ENCODE measurements at places on chromosomes 2 and 18.
A peak's percentile ranks its signal among the peaks of the same experiment; 100 is the strongest.

GRCh38 chr2:143787674-143788073 is 658.5 kb downstream of the ARHGAP15 start:
- DNase-seq, result no peak

DNA sequence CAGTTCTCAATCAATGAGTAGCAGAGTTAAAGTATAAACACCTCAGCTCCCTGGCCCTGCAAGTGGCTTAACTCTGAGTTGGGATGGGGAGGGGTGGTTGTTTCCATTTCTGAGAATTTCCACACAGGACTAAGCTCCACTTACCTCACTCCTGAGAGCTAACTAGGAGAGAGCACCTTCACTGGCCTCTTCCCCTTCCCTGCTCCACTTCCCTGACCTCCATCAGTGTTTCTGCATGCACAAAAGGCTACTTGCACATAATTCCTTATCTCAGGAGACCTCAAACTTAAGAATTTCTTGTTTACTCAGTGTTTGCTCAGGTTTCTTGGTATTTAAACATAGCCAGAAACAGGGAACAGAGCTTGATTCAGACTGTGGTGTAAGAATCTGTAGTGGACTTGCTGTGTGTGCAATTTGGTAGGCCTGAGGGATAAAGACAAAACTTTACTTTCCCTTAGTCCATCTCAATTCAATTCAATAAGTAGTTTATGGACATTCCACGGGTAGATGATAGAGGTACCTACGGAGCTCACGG is 97.2 kb downstream of the PID1 start:
- no peak for DNase-seq

GRCh38 chr2:231161877-231162329 is 36.5 kb upstream of the ARMC9 start:
- DNase-seq, result no peak

DNA sequence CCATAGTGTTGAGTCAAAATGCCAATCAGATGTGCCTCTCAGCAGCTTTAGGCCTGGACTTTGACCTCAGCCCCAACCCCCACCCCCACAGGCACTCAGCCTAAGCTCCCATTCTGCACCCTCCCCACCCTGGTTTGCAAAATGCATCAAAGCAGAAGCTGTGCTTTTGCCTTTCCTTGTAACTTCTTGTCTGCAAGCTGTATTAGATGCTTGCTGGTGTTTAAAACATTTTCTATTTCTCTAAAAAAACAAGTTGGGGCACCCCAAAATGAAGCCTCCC is 26.6 kb upstream of the STEAP3 start:
- DNase-seq, result no peak

- DNase-seq, result no peak
These were observed 77.0 kb downstream of the ANTXR1 start for GRCh38 chr2:69089998-69090397.

GRCh38 chr2:83364264-83364663 is 1094.8 kb downstream of the SUCLG1 start:
- DNase-seq, result no peak

DNA sequence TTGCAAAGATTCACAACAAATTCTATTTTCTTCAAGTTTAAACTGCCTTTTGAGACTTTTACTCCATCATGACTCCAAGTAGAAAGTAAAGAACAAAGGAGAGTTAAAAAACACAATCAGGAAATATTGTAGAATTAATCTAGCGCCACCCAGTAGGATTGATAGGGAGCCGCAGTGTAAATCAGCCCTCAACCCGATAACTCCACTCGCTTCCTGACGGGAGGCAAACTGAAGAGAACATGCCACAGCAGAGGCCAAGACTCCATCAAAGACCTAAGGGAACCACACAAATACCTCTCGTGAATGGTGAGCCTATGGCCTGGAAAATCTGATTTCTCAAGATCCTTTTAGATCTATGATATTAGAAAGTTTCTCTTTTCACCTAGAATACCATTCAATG is 319.0 kb downstream of the STK39 start:
- DNase-seq, result no peak

DNA sequence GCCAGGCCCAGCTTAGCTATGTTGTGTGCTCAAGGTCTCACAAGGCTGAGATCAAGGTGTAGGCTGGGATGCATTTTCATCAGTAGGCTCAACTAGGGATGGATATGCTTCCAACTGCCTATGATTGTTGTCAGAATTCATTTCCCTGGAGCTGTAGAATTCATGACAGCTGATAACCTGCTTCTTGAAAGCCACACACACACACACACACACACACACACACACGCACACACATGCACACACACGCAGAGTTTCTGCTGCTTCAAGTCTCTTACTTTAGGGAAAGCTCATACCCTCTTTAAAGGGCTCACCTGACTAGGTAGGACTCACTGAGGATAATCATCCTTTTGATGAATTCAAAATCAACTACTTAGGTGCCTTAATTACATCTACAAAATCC is 8.2 kb upstream of the VPS4B start:
- no peak for DNase-seq

- no peak for DNase-seq
These were observed 112.1 kb downstream of the MBD2 start for GRCh38 chr18:54112356-54112755.

GRCh38 chr18:11104307-11104706 is 45.1 kb downstream of the PIEZO2 start:
- no peak for DNase-seq

- DNase-seq, result peak; percentile 56
These were observed at the start of gene ZNF516 for GRCh38 chr18:76495006-76495370. Gene ZNF516, minus strand, starts transcription at chr18:76495242. Its CDS starts 52,188 bp downstream, at chr18:76443054.

DNA sequence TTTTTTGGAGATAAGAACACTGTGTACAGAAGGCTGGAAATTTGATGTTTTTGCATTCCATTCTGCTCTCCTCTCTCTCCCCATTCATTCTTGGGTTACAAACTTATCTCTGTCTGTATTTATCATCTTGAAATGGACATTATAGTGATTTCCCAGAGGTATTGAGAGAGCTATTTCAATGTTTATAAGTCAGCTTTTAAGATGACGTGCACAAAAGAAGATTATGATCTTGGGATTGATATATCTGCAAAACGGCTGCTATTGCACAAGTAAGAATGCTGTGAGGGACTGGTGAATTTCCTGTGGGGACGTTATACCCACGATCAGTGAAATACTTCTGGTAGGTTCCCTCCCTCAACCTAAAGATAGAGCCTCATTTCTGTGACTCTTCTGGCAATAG is 61.0 kb upstream of the DTNA start:
- no peak for DNase-seq

- DNase-seq, result no peak
These were observed 78.4 kb upstream of the UBXN4 start for GRCh38 chr2:135663148-135663700.

DNA sequence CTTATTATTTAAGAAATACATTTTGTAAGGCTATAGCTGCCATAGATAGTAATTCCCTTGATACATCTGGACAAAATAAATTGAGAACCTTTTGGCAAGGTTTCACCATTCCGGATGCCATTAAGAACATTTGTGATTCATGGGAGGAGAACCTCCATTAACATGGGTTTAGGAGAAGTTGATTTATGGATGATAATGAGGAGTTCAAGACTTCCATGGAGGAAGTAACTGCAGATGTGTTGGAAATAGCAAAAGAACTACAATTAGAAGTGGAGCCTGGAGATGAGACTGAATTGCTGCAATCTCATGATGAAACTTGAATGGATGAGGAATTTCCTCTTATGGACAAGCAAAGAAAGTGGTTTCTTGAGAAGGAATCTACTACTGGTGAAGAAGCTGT is 17.3 kb downstream of the PHLPP1 start:
- no peak for DNase-seq

- DNase-seq, result no peak
These were observed 62.7 kb downstream of the RTP5 start for GRCh38 chr2:241931976-241932898.

GRCh38 chr2:152236191-152236925 is 60.8 kb upstream of the STAM2 start:
- DNase-seq, result no peak

DNA sequence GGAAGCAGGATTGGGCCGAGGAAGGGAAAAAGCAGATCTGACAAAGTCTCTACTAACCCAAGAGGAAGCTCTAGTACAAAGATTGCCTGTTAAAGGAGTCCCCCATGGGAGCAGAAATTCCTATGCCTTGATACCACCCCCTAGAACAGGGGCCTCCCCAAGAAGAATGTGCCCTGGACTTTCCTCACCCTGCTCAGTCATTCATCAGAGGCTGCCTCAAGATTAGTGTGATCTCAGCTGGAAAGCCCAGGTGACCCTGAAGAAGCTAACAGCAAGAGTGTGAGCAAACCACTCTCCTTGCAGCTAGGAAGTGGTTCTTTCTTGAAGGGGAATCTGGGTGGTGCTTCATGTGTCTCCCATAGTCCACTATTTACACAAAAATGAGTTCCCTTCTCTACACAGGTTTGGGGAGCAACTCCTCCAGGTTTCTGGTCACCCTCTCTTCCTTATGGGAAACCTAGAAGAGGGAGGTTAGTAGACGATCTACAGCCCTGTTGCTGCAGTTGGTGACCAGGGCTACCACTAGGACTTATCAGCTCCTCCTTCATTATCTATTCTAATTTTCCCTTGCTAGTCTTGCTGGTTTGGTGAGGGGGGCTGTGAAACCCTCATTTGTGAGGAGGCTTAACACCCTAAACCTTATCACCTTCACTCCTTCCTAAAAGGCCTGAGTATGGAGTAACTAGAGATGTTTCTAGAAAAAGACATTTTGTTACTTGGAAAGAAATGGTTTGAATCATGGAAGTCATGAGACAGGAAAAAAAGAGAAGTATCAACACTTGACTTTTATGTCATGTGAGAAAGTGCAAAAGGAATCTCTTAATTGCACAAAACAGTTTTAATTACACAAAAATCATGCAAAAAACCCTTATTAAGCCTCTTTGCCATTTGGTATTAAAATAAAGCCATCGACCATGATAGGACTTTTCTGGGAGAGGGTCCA is 2.9 kb upstream of the WDR7 start:
- no peak for DNase-seq

GRCh38 chr2:58072102-58072501 is 25.5 kb downstream of the VRK2 start:
- no peak for DNase-seq

DNA sequence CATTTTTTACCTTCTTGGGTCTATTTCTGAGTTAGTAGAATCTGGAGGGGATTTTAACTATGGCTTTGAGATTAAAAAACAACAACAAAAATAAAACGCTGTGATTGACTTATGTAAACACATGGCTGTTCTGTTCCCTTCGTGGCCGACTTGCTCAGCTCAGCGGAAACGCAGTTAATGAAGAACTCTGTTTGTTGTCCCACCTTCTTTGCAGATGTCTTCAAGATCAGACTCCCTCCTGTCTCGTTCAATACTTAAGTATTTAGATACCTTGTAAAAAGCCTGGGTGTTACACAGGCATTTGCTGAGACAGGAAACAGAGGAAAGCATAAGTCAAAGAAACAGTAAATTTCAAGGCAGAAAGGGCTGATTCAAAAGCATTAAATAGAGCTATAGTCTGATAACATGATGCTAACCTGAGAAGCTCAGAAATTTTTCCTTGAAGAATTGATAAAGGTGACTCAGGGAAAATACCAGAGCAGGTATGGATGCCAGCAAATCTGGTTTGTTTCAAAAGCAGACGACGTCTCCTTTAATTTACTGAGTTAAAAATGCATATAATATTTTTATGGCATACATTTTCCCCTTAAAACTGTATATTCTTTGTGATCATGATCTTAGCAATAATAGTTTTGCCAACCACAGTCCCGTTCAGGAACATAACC is 21.7 kb upstream of the POLI start:
- DNase-seq, result no peak

- DNase-seq, result no peak
These were observed 110.1 kb downstream of the MREG start for GRCh38 chr2:215903203-215903602.

DNA sequence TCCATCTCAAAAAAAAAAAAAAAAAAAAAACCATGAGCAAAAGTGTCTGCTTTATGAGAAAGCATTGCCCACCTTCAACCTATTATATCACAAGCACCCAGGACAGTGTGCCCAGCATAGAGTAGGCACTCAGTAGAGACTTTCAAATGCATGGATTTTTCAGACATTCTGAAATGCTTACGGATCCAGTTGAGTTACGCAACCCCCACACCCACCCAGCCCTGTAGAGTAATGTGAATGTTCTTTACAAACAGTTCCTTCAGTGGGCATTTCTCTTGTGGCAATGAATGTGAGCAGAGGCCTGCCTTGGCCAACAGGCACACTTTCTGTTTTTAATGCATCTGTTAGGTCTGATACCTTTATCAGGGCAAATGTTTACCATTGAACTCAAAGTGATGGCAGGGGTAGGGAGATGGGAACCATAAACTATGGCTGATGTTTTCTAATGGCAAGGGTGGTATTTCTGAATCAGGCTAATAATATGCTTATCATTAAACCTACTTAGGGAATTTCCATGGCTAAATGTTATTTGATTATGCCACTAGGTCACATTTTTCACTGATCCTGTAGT is 65.0 kb upstream of the RPL31 start:
- no peak for DNase-seq

GRCh38 chr2:102283996-102284395 is 27.4 kb upstream of the IL1RL1 start:
- no peak for DNase-seq

DNA sequence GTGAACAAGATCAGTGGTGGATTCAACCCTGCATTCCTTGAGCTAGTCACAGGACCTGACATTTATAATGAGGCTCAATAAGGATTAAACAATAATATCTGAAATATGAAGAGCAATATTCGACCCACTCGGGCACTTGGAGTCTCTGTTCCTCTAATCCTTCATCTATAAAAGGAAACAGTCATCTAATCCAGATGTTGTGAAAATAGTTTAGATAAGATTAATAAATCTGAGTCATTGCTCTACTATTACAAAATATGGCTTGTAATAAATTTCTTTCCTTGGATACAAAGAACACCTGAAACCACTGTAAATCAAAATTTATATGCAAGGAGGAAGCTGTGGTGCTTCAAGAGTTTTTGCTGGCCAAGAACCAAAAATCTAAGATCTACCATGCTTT is 846.9 kb upstream of the ACVR2A start:
- no peak for DNase-seq

DNA sequence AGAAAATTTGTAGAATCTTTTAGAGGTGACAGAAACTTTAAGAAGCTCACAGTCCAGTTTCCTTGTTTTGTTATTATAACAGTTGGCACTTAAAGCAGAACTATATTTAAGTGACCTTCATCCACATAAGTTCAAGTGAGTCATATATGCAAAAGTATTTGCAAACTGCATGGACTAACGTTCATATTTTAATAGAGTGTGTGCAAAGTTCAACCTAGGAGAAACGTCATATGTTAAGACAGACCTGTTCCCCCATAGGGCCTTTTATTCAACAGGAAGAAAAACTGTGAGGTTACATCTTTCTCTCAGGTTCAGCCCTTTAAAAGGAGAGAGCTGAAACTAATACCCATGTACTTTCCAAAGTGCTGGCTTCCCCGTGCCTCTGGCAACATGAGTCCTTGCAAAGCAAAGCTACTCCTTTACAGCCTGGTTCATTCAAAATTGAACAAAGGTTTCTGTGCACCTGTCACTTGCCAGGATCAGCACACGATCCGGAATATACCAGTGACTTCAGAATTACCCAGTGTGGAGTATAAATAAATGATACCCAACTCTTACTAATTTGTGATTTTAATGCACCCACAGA is 280.0 kb upstream of the RAB12 start:
- DNase-seq, result no peak

- DNase-seq, result no peak
These were observed 104.5 kb downstream of the PTGR3 start for GRCh38 chr18:75104483-75104882.
